ENCODE measurements at places on chromosomes 7 and 10.
A peak's percentile ranks its signal among the peaks of the same experiment; 100 is the strongest.

DNA sequence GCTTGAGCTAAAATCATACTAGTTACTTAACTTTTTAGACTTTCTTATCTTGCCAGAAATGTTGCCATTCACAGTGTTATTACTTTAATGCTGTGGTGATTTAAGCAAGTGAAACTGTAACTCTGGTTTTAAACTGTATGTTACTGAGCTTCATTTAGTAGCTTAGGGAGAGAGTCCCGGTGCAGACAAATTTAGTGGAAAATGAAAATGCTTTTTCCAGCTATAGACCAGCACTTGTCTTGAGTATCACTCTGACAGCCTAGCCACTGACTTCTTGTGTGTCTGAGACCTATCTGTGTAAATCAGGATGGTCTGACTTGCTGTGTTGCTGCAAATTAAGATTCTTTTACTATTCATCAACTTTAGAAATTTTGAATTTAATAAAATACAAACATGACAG lies 200.8 kb downstream of the CACNB2 start:
- no peak for DNase-seq

GRCh38 chr7:143288836-143289235 lies 685 bp downstream of the CASP2 start:
- no peak for DNase-seq

GRCh38 chr7:92988941-92989545 lies 128.7 kb downstream of the SAMD9 start:
- DNase-seq = no peak

GRCh38 chr10:10054466-10054865 lies 963.2 kb upstream of the CELF2 start:
- DNase-seq = no peak

GRCh38 chr7:138716889-138717288 lies 15.7 kb upstream of the SVOPL start:
- DNase-seq = no peak

DNA sequence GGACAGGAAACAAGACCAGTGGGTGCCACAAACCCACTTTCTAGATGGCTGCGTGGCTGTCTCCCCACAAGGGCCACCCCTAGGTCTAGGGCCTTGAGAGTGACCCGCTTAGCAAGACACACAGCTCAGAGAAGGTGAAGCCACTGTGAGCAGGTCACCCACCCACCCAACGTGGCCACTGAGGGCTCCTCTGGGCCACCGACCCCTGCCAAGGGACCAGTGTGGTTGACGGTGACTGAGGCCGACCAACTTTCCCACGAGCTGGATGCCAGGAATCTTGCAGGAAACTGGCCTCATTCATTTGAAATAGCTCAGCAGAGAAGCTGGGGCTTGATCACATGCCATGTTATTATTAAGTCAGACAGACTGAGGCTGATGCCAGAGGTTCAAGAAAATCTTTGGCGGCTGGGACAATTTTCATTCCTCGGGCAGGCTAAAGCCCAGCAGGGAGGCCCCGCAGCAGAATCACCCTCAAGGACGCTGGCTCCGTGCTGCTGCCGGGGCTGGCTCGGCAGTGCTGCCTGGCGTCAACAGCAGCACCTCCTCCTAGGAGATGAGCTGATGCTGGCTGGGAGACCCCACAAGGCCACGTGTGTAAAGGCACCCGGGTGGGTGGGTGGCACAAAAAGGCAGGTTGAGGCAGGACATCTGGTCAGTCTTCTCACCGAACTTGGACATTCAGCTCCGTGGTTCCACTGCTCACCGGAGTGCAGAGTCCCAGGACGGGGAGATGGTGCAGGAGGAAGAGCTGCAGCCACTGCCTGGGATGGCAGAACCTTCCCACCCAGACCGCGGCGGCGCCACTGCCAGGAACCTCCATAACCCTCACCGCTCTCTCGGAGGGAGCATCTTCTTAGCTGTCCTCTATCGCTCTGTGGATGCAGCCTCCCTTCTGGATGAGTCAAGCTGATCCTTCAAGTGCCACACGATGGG lies 57.8 kb downstream of the ZRANB1 start:
- DNase-seq = no peak

- no peak for DNase-seq
Observed at GRCh38 chr10:43110338-43111071, 27.7 kb upstream of the CSGALNACT2 start.

DNA sequence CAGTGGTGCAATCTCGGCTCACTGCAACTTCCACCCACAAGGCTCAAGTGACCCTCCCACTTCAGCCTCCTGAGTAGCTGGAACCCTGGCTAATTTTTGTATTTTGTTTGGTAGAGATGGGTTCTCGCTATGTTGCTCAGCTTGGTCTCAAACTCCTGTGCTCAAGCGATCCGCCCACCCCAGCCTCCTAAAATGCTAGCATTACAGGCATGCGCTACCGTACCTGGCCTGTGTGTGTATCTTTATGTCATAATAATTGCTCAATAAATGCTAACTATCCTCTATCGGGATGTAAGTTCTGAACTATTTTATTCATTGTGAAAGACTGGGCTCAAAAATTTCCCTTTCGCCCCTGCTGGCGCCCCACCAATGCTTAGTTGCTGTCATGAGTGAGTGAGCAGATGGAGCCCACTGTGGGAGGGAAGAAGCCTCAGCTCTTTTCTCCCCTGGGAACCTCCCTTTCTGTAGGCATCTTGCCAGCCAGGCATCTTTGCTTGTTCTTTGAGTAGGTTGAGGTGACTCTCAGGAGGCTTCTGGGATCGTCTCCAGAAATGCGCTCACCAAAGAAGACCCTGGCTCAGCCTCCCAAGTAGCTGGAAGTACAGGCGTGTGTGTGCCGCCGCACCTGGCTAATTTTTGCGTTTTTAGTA lies 38.3 kb downstream of the CAMK1D start:
- no peak for DNase-seq

GRCh38 chr7:22140578-22140977 lies 194.9 kb upstream of the CDCA7L start:
- DNase-seq = no peak

GRCh38 chr7:32957326-32958045 lies at the start of gene FKBP9:
FKBP9 (plus strand) TSS chr7:32957440; CDS start chr7:32957574, 134 bp downstream.
- DNase-seq = no peak

DNA sequence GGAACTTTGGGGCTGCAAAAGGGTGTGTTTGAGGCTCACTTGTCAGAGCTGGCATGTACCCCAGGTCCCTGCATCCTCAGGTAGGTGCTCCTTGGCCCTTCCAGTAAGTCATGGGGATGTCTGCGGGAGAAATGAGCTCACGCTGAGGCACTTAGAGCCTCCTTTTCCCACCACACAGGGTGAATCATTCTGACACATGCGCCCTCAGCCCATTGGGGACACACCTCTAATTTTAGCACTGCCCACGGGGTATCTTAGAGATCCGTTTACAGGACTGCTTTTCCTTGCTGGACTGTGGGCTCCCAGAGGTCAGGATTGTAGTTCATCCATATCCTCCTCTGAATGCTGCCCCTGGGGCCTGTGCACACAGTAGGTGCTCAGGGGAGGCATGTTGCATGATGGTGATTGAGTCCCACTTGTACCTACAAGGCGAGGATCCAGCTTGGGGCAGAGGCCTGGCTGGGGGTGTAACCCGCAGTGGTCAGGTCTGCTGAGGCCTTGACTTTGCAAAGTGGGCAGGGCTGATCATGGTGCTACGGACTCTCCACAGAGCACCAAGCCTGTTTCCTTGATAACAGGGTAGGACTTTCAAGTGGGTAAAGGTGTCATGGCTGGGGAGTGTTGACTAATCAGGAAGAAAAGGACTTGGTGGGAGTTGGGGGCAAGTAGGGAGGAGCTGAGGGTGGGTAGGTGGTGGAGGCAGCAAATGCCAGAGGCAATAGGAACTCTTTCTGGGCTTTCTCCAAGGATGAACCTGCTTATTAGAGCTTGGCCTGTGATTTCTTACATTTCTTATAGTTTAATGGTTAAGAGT lies 5.8 kb downstream of the TSPAN15 start:
- no peak for DNase-seq

- no peak for DNase-seq
Observed at GRCh38 chr7:83301416-83301815, 138.7 kb upstream of the PCLO start.

GRCh38 chr10:69492091-69492745 lies 41.0 kb downstream of the TSPAN15 start:
- DNase-seq = no peak

GRCh38 chr7:30322271-30323005 lies 38.0 kb downstream of the ZNRF2 start:
- DNase-seq = peak; percentile 13

- no peak for DNase-seq
Observed at GRCh38 chr10:124251317-124252065, 158.1 kb upstream of the CHST15 start.

GRCh38 chr10:70094250-70094649 lies 38.4 kb downstream of the AIFM2 start:
- DNase-seq = no peak

- no peak for DNase-seq
Observed at GRCh38 chr7:27826357-27826756, 86.4 kb downstream of the TAX1BP1 start.

DNA sequence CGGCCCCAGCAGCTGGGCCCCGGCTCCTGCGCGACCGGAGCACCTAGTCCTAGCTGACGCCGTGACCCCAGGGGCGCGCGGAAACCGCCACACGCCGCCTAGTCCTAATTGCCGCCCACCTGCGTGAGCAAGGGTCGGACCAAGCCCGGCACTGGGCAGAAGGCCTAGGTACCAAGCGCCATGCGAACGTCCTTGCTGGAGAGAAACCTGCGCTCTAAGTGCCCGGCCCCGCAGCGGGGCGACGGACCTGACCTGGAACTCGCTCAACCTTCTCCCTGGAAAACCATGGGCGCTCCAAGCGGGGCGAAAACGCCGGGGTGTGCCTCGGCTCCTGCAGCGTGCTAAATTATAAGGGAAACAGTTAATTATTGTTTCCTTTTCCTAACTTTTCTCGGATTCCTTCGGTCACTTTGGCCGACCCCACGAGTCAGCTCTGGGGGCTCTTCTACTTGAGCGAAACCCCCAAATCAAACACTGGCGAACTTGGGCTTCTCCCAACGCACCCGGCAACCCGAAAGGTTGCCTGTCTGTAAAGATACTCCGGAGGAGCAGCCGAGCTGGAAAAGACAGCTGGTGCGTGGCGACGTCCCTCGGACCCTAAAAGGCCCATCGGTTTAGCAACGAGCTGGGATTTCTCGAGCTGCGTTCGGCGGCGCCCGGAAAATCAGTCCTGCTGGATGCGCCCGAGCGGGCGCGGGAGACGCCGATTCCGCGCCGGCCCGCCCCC lies 5.3 kb upstream of the EBF3 start:
- DNase-seq = no peak

DNA sequence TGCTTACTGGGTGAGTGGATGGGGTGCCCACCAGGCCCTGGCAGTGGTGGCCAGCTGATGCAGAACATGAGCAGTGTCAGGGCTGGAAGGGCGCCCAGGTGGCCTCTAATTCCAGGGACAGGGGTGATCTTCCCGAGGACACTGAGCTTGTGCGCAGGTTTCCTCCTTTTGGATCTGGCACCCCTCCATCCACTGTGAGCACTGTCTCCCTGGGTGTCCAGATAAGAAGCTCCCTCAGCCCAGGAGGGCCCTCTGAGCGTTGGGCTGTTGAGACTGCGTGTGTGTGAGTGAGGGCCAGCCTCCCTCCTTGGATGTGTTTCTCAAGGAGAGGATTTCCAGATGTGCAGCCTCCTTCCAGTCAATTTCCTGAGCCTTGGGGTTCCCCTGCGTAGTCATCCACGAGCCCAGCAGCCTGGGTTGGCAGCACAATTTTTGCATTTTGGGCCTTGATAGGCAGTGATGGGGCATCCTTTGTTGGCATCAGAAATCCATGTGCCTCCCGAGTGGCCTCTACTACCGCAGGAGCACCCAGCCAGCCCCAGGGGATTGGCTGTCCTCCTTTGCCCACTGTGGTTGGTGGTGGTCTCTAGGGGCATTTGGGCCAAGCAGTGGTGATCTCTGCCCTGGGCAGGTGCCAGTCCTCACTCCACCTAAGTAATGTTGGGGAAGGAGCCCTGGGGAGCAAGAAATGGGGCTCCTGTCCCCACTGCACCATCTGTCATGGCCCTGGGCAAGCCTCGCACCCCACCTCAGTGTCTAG lies 20.9 kb upstream of the BTBD16 start:
- DNase-seq = no peak

DNA sequence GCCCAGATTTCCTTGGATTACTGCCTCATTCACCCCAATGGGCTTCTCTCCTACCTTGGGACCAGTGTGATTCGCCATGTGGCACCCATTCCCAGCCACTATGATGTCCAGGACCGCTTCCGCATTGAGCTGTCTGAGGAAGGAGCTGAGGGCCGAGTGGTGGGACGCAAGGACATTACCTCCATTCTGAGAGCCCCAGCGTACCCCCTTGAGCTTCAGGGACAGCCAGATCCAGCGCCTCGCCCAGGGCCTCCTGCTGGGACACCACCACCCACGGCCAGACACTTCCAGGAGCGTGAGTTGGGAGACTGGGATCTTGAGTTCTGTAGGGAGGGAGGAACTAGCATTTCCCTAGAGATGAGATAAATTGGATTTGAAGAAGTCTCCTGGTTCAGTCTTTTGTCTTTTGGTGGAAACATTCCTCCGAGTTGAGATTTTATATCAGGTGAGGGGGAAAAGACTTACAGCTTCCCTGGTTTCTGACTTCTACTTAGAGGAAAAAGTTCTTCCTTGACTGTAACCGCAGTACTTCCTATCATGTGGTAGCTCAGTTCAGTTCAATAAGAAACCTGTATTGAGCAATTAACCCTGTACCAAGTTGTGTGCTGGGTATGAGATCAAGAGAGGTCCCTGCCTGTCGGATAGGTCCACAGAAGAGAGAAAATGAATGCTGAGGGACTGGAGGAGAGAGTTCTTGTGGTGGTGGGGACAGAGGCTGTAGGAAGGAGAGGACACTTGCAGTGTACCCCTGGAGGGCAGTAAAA lies 1.3 kb downstream of the MOSPD3 start:
- DNase-seq = no peak

- DNase-seq = no peak
Observed at GRCh38 chr10:70334526-70335245, 47.7 kb downstream of the LRRC20 start.

DNA sequence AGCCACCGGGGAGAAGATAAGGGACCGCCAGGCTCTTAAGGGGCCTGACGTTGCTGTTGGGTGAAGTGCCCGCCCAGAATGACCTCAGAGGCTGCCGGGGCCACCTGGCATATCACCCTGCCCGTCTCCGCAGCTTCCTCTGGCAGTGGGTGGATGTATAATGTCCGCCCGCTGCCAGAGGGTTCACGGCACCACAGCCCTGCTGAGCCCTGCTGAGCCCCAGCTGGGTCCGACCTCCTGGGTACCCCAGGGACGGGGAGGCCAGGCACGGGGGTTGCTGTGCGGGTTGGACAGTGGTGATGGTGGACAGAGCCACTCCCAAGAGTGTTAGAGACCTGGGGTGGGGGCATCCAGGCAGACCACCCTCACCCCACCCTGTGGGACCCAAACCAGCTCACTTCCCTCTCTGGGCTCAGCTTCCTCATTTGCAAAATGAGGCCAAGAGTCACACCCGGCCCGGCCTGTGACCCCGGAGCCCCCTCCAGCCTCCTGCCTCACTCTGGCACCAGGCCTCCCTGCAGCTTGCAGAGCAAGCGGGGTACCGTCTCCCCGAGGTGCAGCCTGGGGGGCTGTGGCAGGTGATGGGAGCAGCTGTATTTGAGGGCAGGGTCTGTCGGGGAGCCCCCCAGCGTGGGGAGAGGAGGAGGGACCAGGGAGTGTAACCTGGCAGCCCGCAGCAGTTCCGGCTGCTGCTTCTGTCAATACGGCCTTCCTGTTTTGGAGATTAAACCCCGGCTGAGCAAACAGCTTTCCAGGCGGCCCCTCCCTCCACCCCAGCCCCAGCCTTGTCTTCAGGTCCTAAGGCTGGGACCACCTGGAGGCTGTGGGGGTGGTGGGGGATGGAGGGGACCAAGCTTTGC lies 8.4 kb upstream of the LFNG start:
- peak; percentile 42 for DNase-seq

- DNase-seq = no peak
Observed at GRCh38 chr10:17216901-17217395, 11.1 kb upstream of the VIM start.

GRCh38 chr7:151107882-151108281 lies 21.6 kb downstream of the AGAP3 start:
- no peak for DNase-seq
